ENCODE measurements at places on chromosomes 13 and 19.

DNA sequence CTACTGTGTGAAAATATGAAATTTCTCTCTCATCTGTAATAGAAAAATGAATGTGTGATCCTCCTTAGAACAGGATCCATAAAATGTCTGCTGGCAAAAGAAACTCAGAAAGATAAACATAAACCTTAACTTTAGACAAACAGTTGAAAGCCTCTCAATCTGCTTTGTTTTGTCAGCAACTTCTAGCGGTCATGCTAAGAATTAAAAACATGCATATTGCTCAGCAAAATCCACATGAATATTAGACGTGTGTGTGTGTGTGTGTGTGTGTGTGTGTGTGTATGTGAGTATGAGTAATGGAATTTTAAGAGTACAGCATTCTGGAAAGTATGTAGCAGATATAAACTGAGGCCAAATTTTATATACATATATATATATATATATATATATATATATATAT is 1779.2 kb upstream of the MIR17HG start:
- no peak for DNase-seq

GRCh38 chr19:13841962-13842290 is 35.0 kb upstream of the NANOS3 start:
- no peak for DNase-seq

DNA sequence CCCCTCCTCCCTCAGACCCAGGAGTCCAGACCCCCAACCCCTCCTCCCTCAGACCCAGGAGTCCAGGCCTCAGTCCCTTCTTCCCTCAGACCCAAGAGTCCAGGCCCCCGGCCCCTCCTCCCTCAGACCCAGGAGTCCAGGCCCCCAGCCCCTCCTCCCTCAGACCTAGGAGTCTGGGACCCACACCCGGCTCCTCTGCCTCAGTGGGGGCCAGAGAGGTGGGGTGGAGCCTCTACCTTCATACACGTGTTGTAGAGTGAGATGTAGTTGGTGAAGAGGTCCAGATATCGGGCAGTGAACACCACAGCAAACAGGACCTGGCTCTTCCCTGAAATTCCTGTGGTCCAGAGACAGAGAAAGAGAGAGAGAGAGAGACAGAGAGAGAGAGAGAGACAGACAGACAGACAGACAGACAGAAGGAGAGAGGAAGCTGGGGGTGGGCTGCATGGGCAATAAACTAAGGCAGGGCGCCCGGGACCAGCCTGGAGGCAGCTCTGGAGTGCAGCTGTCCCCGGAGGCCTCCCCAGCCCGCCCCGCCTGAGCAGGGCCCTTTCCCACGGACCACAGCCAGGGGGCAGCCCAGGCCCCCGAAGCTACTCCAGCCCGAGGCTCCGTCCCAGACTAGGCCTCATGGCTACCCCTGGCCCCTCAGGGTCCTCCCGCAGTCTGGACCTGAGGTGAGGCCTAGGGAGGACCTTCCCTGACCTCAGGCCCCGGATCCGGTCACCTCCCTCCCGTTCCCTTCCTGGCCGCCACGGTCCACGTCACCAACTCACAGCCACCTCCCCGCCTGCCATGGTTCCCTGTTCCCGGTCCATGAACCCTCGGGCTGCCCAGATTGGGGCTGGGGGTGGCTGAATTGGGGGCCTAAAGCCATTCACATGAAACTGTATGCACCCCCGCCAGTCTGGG is 907 bp downstream of the KDELR1 start:
- no peak for DNase-seq

DNA sequence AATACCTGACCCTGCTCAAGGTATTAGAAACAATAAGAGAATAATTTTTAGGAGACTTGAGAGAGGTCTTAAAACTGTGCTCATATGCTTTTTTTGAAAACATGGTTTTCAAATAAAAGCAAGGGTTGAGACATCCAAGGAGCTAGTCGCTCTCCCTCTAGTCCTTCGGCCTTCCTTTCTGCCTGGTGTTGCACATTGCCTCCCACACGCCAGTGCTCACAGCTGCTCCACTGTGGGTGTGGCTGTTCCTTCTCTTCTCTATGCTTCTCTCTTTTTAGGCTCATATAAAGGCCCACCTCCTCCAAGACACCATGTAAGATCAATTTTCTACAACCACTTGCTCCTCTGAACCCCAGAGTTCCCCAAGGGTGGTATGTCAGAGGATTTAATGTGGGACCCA is 352.6 kb downstream of the ENOX1 start:
- DNase-seq, result no peak

DNA sequence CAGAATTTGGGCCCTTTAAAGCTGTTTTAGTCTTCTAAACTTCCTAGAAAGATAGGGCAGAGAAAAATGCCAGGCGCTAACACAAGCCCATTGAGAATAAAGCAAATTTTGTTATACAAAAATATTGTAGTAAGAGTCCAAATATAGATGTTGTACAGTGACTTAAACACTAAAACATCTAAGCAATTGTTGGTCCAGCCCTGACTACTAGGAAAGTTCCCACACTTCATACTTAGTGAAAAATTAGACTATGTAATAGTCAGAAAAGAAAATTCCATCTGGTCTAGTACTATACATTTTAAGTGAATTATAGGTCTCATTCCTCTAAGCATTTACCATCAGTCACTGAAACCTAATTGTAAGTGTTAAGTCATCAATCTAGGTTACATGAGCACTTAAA is 1518.3 kb upstream of the SLC10A2 start:
- no peak for DNase-seq

GRCh38 chr13:53921473-53921872 is 892.9 kb downstream of the OLFM4 start:
- no peak for DNase-seq
